Stimulated activated naive B cell treated with anti-CD40 and anti-IgM and Interleukin-4, amounts not matched to agents 10 μg/mL and 1 μg/mL and 100 μg/mL, for 72 hours (primary cell): ENCODE measurements at places on chromosomes 1 and 21.

GRCh38 chr1:53733975-53734649, 4.9 kb downstream of the GLIS1 start:
- no peak for DNase-seq

DNA sequence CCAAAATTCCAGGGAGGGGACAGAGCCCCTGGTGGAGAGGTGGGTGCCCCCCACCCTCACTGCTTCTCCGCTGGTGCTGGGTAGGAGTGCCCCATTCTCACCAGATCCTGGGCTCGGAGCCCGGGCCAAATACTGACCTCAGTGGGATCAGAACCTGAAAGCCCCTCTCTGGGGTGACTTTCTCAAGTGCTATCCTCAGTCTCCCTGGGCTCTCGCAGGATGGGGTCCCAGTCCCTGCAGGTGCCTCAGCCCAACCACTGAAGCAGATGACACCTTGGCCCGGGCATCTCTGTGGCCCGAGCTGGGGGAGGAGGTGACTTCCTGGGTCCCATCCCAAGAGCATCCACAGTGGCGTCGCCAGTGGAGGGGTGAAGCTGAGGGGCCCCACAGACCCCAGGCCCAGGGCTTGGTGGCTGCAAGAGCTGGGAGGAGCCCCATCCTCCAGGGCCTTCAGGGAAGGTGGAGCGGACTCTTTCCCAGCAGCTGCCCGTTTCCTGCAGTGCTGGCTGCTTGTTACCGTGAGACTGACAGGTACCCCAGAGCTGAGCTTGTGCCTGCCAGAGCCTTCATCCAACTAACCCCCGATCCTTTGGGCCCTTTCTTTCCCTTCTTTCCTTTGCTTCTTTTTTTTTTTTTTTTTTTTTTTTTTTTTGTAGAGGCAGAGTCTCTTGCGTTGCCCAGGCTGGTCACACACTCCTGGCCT, 3.9 kb upstream of the FNDC10 start:
- DNase-seq = no peak

- no peak for DNase-seq
Measured at GRCh38 chr1:184940226-184940625, 34.1 kb downstream of the NIBAN1 start.

GRCh38 chr1:3352952-3353331, 101.5 kb upstream of the ARHGEF16 start:
- DNase-seq = no peak

- DNase-seq = no peak
Measured at GRCh38 chr21:14530592-14530991, 15.5 kb downstream of the SAMSN1 start.

- DNase-seq = no peak
Measured at GRCh38 chr1:229970714-229971113, 96.3 kb upstream of the GALNT2 start.

GRCh38 chr21:36260802-36261201, 59.2 kb upstream of the MORC3 start:
- peak; percentile 18 for DNase-seq

- DNase-seq = no peak
Measured at GRCh38 chr1:20466273-20466672, 19.7 kb downstream of the CAMK2N1 start.

DNA sequence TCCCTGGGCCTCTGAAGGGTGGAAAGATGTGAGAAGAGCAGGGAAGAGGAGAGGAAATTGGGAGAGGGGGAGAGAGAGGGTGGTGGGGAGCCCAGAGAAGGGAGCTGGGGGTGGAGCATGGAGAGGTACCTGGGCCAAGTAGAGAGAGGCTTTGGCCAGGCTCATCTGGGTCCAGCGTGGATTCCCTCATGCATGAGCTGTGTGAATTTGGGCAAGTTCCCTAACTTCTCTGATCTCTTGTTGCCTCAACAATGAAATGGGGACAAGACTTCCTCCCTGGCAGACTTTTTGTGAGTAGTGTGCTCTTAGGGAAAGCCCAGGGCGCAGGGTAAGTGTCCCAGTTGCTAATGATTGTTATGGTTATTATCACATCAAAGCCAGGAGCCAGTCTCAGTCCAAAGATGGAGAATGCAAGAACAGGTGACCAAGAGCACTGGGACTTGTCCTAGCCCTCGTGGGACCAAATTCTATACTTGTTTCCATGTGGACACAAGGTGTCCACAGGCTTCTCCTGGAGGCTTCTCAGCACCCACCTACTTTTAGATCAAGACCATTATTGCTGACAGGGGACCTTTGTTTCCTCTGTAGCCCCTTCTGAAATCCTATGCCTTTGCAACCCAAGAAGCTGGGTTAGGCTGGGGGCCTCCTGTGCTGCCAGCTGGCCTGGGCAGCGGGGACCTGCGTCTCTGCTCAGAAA, 13.9 kb downstream of the IL6R start:
- no peak for DNase-seq
